Activated CD8-positive, alpha-beta memory T cell treated with anti-CD3 and anti-CD28 coated beads, Interleukin-2, amount 10 ng/mL, durations not matched to agents 7 days and 5 days (primary cell): ENCODE measurements at places on chromosomes 5 and 9. TPM values are rescaled to one million over a fixed set of nuclear protein-coding genes. Genes with fewer than 3 reads are reported as not detected.

DNA sequence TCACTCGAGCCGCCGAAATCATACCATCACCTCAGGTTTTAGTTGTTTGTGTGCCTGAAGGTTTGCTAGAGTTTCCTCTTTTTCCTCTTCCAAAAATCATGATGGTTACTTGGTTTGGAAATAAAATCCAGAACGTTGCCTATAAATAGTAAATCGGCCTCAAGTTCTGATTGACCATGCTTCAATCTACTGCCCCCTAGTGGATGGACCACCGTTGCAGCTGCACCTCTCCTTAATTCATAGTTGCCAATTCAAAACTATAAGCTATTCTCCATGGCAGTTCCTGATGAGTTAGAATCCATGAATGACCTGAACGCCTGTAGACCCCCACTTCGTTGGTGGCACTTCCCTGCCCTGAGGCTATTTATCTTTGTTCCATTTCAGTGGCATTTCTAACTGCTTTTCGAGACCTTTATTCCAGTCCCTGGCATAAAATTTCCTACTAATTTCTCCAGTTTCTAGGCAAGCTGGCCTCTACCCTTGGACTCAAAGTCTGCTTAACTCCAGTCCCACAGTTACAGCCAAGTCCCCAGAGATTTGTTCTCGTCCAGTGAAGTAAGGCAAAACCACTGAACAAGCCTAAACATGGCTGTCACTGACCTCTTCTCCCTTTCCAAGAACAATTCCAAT lies 422.6 kb downstream of the EFNA5 start:
- no peak overlapping the region for H3K27ac ChIP-seq
- no peak overlapping the region for H3K4me3 ChIP-seq
- no peaks in the 10 kb centered on the region for H3K27me3 ChIP-seq
- peak; percentile 50 for DNase-seq

DNA sequence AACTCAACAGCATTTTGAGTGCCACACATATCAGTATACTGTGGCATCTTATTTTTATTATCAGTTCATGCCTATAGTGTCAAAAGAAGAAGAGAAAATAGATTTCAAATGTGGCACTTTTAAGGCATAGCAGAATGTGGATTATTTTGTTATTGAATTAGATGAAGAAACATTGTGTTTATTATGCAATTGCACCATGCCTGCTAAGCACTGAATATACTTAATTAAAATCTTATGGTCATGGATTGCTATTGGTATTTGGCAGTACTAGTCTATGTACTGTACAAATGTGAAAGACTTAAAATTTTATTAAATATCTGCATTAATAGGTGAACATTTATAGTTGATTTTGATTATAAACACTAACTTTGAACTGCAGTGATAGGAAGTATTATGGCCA lies 128.8 kb downstream of the FER start:
- H3K36me3 ChIP-seq, result no peaks in the 10 kb centered on the region
- no peak overlapping the region for H3K27ac ChIP-seq
- no peak overlapping the region for H3K4me3 ChIP-seq
- no peaks in the 10 kb centered on the region for H3K4me1 ChIP-seq
- DNase-seq, result no peak

DNA sequence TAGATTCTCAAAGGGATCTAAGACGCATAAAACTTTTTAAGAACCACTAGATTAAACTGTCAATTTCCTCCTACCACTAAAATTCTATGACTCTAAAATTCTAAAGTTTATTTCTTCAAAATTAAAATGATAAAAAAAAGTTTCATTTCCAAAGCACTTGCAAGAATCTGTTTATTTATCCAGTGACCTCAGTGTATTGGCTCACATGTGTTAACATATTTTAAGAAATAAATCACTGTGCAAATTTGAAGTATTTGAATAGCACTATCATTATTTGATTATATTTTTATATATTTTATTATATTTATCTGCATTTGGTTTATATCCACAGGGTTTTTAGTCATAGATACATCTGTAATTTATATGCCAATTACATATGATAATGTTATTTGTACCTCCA lies 62.2 kb upstream of the SLC12A2 start:
- H3K27ac ChIP-seq, result no peak overlapping the region
- H3K36me3 ChIP-seq, result no peaks in the 10 kb centered on the region

DNA sequence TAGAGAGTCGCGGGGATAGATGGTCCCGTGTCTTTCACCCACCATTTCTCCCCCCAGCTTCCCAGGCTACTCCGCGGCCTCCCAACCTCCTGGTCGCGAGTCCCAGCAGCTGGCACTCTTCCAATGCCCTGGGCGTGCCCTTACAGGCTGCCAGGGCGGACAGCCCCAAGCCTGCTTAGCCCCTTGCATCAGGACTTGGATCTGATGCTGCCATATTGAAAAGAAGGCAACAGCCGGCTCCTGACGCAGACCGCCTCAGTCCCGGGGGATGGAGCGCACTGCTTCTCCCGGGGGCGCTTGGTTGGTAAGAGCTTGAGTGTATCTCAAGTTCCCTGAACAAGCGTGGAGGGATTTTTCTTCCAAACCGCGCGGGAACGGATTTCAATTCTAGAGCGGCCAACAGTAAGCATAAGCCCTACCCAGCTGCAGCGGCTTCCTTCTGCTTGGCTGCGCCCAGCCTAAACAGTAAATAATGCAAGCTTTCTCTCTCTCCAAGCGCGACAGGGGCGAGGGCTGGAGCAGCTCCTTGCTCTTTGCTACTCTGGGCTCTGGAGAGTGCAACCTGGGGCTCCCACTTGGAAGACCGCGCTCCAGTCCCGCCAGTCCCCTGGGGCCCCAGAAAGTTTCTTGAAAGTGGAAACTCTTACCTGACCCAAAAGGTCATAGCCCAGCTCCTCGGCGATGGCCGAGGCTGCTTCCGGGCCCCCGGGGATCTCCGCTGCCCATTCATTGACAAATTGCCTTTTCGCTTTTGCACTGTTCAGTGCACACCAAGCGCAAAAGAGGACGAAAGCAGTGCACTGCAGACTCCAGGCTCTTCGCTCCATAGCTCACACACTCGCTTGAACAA lies 607 bp downstream of the PCSK1 start:
- no peak overlapping the region for H3K27ac ChIP-seq
- peaks cover 5% of the 10 kb centered on the region for H3K4me1 ChIP-seq
- peaks cover 69% of the 10 kb centered on the region for H3K27me3 ChIP-seq
- H3K4me3 ChIP-seq, result no peak overlapping the region
- peaks cover 4% of the 10 kb centered on the region for H3K36me3 ChIP-seq

DNA sequence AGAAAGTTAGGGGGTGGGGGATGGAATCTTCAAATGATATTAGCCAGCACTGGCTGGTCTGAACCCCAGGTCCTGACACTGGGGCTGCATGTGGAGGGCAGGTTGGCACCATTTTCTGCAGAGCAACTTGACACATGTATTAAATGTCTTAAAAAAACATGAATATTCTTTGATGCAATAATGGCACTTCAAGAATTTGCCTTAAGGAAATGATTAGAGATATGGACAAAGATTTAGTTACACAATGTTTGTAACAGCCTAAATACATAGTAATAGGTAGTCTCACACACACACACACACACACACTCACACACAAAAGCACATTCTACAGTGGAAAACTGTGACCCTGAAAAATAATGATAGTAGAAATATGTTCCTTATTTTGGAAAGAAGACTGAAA lies 3.6 kb downstream of the SVEP1 start:
- no peak for DNase-seq
- H3K4me3 ChIP-seq, result no peak overlapping the region

Gene PGM5
- not detected for total RNA-seq

GRCh38 chr5:61965069-61965468 lies 340.9 kb upstream of the KIF2A start:
- no peak for DNase-seq
- H3K27ac ChIP-seq, result no peak overlapping the region
- H3K4me1 ChIP-seq, result no peaks in the 10 kb centered on the region

DNA sequence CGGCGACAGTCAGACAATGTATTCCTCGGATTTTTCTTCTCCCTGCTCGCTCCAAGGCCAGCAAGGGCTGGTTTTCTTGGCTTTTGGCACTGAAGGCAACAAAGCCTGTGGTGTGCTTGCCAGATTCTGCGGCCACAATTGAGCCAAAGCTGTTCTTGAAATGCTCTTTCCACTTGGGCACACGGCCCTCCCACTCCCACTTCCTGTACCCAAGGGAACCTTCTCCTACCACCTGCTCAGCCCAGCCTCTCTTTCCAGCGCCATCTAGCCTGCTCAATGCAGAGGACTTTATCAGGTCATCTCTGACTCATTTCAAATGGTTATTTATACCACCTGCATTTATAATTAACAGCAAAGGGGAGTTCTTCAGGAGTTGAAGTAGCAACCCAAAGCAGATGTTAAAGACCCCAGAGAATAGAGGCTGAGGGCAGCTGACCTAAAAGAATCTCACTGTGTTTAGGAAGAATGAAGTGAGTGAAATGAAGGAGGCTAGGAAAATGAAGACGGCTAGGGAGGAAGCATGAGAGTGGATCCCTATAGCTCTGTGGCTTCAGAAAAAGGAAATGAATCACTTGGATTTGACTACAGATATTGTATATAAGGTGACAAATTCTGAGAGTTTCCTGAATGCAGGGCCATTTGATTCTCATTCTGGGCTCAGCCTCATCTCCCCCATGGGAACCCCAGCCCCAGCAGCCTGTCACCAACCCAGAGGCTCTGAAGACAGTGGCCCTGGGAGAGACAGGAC lies 439.0 kb downstream of the ENC1 start:
- H3K4me1 ChIP-seq, result peaks cover 18% of the 10 kb centered on the region
- H3K36me3 ChIP-seq, result no peaks in the 10 kb centered on the region
- DNase-seq, result no peak
- H3K27me3 ChIP-seq, result peaks cover 12% of the 10 kb centered on the region
- no peak overlapping the region for H3K27ac ChIP-seq

Gene LYRM7
- total RNA-seq, result 12.2 TPM

GRCh38 chr9:21443849-21444625 lies 3.8 kb downstream of the IFNA1 start:
- DNase-seq, result no peak
- H3K27me3 ChIP-seq, result peaks cover 14% of the 10 kb centered on the region
- peaks cover 14% of the 10 kb centered on the region for H3K4me1 ChIP-seq
- no peaks in the 10 kb centered on the region for H3K36me3 ChIP-seq
- peak overlapping the region; percentile 15 for H3K27ac ChIP-seq
- peak overlapping the region; percentile 45 for H3K4me3 ChIP-seq

Gene GADD45G
- total RNA-seq, result 38.5 TPM

GRCh38 chr5:38673671-38674071 lies 117.2 kb upstream of the LIFR start:
- no peak overlapping the region for H3K27ac ChIP-seq
- DNase-seq, result no peak
- no peaks in the 10 kb centered on the region for H3K4me1 ChIP-seq
- no peak overlapping the region for H3K4me3 ChIP-seq
- H3K27me3 ChIP-seq, result no peaks in the 10 kb centered on the region

DNA sequence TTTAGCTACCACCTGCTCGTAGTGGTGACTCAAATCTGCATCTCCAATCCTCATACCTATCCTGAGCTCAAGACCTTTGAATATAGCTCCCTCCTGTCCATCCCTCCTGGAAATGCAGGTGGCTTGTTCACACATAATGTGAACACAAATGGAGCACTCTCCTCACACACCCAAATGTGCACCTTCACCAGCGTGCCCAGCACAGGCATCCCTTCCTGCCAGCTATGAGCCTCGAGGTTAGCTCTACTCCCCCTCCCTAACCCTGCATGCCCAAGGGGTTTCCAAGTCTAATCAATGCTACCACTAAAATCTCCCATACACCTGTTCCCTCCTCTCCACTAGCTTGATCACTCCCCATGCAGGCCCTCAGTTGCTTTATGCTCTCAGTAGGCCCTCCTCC lies 2.2 kb upstream of the TGFBI start:
- peaks cover 3% of the 10 kb centered on the region for H3K4me1 ChIP-seq
- DNase-seq, result no peak
- no peak overlapping the region for H3K27ac ChIP-seq
- no peak overlapping the region for H3K4me3 ChIP-seq

DNA sequence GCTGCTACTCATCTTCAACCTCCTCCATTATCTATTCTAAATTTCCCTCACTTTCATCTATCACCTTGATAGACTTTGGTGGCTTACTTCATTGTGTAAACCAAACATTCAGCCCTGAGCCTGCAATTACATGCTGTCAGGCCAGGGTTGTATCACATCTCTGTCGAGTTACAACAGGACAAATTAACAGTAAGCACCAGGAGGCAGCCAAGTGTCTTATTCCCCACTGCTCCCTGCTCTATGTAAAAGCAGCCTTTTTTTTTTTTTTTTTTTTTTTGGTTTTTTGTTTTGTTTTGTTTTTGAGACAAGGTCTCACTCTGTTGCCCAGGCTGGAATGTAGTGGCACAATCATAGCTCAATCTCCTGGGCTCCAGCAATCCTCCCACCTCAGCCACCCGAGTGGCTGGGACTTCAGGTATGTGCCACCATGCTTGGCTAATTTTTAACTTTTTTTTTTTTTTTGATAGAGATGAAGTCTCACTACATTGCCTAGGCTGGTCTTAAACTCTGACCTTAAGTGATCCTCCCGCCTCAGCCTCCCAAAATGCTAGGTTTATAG lies 15.2 kb upstream of the ZCCHC9 start:
- peaks cover 45% of the 10 kb centered on the region for H3K4me1 ChIP-seq
- H3K4me3 ChIP-seq, result no peak overlapping the region
- DNase-seq, result no peak
- H3K36me3 ChIP-seq, result peaks cover 37% of the 10 kb centered on the region

DNA sequence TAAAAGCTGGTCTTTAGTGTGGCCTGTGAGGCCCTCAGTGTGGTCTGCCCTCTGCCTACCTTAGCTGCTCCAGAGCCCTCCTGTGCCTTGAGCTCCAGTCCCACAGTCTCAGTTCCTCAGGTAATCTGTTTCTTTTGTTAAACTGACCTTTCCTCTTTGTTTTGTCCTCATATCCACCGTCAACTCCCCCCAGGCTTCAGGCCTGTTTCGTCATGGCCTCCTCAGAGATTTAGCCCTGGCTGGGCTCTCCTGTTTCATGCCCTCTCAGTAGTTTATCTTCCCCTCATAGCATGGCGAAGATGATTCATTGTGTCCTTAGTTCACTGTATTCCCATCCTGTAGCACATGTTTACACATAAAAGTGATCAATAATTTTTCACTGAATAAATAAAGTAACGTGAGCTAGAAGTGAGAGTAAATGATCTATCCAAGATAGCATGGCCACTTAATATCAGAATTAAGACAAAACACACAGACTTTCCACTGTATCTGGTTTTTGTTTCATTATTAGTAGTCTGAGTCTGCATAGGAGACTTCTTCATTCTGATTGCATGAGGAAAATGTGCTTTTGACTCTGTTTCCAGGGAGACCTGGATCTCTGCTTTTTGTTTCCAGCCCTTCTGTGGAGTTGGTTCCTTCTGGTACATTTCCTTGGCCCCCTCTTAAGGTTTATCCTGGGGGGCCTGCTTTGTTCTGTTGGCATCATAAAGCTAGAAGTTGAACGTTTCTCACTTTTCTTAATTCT lies 70.5 kb downstream of the SNX24 start:
- H3K27ac ChIP-seq, result no peak overlapping the region
- no peaks in the 10 kb centered on the region for H3K36me3 ChIP-seq
- DNase-seq, result no peak
- no peaks in the 10 kb centered on the region for H3K27me3 ChIP-seq
